ENCODE measurements at places on chromosomes 3 and 15. TPM values are rescaled to one million over a fixed set of nuclear protein-coding genes. Genes with fewer than 3 reads are reported as not detected.

- H3K27me3 ChIP-seq, result no peaks in the 10 kb centered on the region
- peaks cover 5% of the 10 kb centered on the region for H3K4me1 ChIP-seq
- DNase-seq, result peak; percentile 6
Observed at GRCh38 chr3:107524326-107524840, 1.6 kb downstream of the BBX start.

The NPAP1 gene
- total RNA-seq, result not detected

GRCh38 chr3:120497336-120497735, 46.5 kb upstream of the FSTL1 start:
- H3K4me3 ChIP-seq, result no peak overlapping the region
- H3K27me3 ChIP-seq, result no peaks in the 10 kb centered on the region
- no peaks in the 10 kb centered on the region for H3K4me1 ChIP-seq
- DNase-seq, result peak; percentile 24
- no peak overlapping the region for H3K27ac ChIP-seq
- H3K36me3 ChIP-seq, result no peaks in the 10 kb centered on the region

DNA sequence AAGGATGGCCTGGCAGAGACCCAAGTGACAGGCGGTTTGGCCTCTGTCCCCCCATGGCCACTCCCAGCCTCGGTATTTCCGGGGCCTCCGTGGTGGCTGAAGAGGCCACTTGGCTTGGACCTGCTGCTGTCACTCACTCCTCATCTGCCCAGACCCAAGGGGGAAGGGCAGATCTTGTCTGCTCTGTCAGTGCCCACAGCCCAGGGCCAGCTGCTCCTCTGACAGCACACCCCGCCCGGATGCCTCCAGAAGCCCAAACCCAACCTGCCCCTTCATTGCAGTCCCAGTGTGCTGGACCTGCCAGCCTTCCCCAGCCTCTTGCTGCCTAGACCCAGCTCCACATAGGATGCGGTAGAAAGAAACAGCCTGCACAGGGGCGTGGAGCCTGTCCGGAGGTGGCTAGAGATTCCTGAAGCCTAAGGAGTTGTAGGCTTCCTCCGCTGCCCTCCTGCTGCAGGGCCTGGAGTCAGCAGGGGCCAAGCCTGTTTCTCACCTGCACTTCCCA, 52.0 kb downstream of the MAGEF1 start:
- no peak overlapping the region for H3K4me3 ChIP-seq
- H3K27me3 ChIP-seq, result no peaks in the 10 kb centered on the region
- no peaks in the 10 kb centered on the region for H3K36me3 ChIP-seq

GRCh38 chr3:30042274-30042859, 564.0 kb upstream of the TGFBR2 start:
- no peaks in the 10 kb centered on the region for H3K4me1 ChIP-seq
- H3K27ac ChIP-seq, result no peak overlapping the region

DNA sequence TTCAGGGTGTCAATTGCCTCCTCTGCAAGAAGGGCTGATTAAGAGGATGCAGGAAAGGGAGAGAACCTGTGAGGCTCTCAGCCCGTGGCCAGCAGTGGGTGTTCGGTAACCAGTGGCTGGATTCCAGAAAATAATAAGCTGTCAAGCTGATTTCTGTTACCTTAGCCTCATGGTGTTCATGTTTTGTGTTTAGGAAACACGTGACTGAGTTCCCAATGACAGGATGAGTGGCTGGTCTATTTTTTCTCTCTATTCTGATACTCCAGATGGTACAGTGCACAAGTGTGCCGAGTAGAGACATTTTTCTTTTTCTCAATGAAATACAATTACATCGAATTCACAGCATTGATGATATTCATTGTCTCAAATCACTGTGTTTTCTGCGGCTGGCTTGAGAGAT, 43.6 kb downstream of the EDEM1 start:
- no peak overlapping the region for H3K27ac ChIP-seq
- no peaks in the 10 kb centered on the region for H3K36me3 ChIP-seq
- no peak overlapping the region for H3K4me3 ChIP-seq
- H3K27me3 ChIP-seq, result no peaks in the 10 kb centered on the region

GRCh38 chr3:192892981-192893700, 24.5 kb downstream of the MB21D2 start:
- H3K36me3 ChIP-seq, result no peaks in the 10 kb centered on the region
- no peaks in the 10 kb centered on the region for H3K27me3 ChIP-seq

- H3K27ac ChIP-seq, result no peak overlapping the region
- no peaks in the 10 kb centered on the region for H3K36me3 ChIP-seq
- H3K27me3 ChIP-seq, result peaks cover 16% of the 10 kb centered on the region
- no peak overlapping the region for H3K4me3 ChIP-seq
- no peaks in the 10 kb centered on the region for H3K4me1 ChIP-seq
Observed at GRCh38 chr3:126542340-126543241, 16.1 kb downstream of the C3orf22 start.

The UCN2 gene
- total RNA-seq, result 0.85 TPM

The GCNT3 gene
- 1.6 TPM for total RNA-seq
